ENCODE measurements at places on chromosomes 12 and 14. TPM values are rescaled to one million over a fixed set of nuclear protein-coding genes. Genes with fewer than 3 reads are reported as not detected.

SMIM41 gene
- total RNA-seq, result not detected

CPNE6 gene
- total RNA-seq, result not detected

KRT78 gene
- not detected for total RNA-seq

COL2A1 gene
- not detected for total RNA-seq

TAS2R19 gene
- total RNA-seq, result 4.0 TPM

STRN3 gene
- 60.2 TPM for total RNA-seq

STAC3 gene
- 0.32 TPM for total RNA-seq

ARHGAP9 gene
- not detected for total RNA-seq

KRT6A gene
- not detected for total RNA-seq

RTN1 gene
- total RNA-seq, result 0.61 TPM

CCNB1IP1 gene
- 36.2 TPM for total RNA-seq

HVCN1 gene
- total RNA-seq, result 7.4 TPM
